HAP-1 (cell line): ENCODE measurements at places on chromosomes 5 and 9.

DNA sequence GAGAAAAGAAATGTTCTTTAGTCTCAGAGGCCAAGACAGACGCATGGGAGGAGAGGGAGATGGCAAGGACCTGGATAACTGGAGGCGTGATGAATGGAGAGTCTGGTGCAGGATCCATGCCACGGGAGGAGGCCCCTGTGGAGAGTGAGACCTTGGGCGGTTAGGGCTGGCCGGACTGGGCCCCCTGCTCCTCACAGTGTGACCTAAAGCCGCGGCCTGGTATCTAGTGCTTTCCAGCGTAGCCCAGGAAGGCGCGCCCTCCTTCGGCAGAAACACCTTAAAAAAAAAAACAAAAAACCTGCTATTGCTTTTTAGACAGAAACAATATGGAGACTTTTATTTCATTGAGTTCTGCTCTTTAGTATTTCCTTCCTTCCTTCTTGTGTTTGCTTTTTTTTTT, 33.1 kb downstream of the SCGB3A1 start:
- no peak for DNase-seq

DNA sequence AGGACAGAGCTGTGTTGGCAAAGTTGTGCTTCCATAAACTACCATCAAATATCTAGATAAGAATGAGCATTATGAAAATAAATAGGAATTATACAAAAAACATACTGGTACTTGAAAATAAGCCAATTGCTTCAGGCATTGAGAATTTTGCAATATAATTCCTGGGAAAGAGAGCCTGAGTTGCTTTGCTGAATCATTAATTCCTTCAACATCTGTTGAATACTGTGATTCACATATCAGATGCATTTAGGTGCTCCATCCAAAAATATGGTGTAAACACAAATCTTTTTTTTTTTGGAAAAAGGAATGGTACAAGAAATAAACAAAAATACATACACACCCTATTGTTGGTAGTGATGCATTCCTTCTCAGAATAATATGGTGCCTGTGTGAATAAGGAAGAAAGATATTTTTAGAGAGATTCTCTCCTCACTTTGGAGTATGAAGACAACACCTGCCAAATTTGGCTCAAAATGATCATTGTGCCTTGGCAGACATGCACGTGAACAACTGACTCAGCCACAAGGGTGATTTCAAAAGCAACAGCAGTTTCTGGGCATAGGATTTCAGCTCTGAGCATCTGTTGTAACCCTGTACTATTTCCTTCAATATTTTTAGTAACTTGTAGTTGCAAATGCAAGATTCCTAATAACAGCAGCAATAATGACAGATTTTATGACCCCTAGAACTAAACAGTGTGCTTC, 96.7 kb downstream of the CAVIN4 start:
- DNase-seq = no peak

- no peak for DNase-seq
Measured at GRCh38 chr9:80843028-80843427, 846.3 kb downstream of the TLE1 start.

DNA sequence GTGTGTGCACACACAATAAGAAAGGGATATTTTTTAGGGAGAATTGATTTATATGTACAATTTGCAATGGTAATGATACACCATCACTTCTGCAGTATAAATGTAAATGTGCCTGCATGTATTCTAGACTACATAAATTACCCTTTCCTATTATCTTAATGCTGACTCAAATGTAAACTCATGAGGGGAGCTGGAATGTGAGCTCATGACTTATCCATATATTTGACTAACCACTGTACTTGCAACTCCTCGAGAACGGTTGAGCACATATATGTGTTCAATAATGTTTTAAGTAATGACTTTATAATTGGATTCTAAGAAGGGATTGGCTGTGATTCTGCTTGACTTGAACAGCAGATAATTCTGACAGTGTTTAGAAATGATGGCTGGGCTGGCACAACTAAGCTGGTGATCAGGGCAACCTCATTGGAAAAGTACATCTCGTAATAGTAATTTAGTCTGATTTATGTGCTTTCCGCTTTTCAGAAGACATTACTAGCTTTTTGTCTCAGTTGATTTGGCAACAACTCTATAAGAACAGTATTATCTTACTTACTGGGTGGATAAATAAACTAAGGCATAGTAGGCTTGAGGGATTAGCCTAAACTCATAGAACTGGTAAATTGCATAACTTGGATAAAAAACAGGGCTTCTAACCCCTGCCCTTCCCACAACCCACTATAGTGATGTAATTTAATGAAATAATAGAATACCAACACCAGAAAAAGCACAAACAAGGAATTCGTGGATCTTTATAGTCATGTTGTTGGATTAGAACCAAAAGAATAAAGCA, 130.2 kb upstream of the SPEF2 start:
- no peak for DNase-seq

DNA sequence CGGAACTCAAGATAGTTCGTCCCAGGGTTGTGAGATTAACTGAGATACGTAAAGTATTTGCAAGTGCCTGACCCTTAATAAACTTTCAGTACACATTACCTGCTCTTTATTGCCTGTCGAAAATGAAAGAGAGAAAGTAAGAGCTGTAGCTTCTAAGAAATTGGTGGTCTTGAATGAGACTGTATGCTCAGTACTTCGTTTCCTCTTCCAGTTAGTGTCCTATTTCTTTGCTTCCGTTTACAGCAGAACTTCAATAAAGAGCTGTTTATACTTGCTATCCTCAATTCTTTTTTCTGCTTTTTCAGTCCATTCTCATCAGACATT, 534 bp downstream of the SRFBP1 start:
- DNase-seq = peak; percentile 7

- no peak for DNase-seq
Measured at GRCh38 chr5:74762599-74762998, 4.3 kb downstream of the GFM2 start.

GRCh38 chr5:129392681-129393080, 67.4 kb upstream of the ADAMTS19 start:
- DNase-seq = no peak

GRCh38 chr5:28355831-28356230, 1317.4 kb upstream of the CDH9 start:
- no peak for DNase-seq

DNA sequence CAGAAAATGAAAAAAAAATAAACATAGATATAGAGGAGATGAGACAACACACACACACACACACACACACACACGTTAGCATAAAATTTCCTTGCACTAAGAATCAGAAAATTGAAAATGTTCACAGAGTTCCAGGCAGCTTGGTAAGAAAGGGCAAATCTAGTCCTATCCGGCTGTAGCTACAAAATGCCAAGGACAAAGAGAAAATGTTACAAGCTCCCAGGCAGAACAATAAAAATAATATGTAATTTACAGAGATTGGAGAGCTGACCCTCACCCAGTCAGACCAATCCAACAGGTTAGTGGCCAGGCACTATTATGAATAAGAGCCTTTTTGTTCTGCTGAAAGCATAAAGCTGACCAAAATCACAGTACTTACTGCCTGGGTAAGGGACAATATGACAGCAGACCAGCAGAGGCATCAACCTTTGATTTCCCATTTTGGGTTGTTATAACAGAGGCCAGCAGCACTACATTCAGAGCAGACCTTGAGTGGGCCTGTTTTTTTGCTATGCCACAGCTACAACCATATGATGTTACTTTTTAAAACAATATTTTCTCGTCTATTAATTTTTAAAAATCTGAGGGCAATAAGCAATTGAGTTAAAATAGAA, 892.6 kb downstream of the TAF11L14 start:
- DNase-seq = no peak

DNA sequence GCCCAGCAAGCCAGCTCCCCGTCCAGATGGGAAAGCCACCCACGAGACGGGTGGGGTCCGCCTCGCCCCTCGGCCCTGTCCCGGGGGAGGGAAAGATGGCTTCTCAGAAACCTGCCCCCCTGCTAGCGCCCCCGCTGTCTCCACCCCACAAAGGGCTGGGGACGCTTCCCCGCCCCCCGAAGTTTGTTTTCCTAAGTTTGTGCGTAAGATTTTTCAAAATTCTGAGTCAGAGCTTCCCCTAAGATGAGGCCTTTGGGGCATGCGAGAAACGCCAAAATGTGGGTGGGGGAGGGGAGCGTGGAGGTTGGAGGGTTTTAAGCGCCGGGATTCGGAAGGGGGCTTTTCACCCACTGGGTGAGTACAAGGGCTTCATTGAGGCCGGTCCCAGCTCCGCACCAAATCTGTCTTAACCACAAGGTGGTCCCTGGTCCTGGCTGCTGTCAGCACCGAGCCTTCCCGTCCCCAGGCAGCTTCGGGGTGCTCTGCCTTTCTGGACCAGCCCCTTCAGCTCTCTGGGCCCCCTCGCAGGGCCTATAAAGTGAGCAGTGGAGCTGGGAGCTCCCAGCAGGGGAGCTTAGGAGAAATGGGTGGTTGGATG, 32.3 kb downstream of the PRRX2 start:
- no peak for DNase-seq

DNA sequence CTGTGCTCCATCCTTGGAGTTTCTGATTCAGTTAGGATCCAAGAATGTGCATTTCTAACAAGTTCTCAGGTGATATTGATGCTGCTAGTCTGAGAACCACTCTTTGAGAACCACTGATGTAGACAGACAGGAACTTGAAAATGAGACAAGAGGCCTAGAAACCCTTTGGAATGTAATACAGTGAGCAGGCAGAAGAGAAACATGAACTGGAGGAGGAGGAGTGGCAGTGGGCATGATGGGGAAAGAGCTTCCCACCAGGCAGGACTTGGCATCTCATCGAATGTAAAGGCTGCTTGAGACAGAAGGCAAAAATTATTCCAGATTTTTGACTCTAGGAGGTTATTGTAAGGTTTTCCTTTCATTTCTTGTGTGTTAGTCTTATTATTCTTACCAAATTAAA, 295.8 kb upstream of the SGCD start:
- no peak for DNase-seq

GRCh38 chr5:67283988-67284487, 87.4 kb upstream of the CD180 start:
- no peak for DNase-seq

DNA sequence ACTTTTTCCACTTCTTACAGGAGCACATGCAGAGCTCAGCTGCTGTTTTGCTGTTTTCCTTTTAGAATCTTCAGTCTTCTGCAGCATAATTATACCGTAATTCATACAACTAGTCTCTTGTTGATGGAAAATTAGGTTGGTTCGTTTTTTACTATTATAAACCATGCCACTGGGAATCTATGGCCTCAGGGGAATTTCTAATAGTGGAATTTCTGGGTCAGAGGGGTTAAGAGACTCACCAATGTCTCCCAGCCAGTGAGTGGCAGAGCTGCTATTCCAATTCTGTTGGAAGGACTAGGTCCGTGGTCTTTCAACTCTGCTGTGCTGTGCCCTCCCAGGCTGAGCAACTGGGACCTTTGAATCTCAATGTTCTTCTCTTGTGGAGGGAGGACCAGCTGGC, 282.5 kb downstream of the ZSWIM6 start:
- DNase-seq = peak; percentile 6

DNA sequence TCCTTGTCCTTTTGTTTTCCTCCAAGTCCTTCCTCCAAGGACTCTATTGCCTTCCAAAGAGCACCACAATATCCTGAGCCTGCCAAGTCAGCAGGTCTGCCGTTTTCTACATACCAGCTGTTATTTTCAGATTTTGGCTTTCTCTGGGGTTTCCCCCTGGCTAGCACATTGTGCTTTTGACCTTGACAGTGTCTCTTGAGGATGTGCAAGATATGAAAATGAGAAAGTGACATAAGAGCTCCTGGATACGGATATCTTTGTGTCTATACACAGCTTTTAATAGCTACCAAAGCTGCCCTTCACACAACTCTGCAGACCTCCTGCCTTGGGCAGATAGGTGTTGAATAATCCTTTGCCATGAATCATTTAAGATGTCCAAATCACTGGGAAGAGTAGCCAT, 67.0 kb downstream of the HAPLN1 start:
- no peak for DNase-seq

GRCh38 chr5:171676286-171676944, 109.2 kb upstream of the SMIM23 start:
- DNase-seq = no peak

- DNase-seq = no peak
Measured at GRCh38 chr5:177128551-177128981, 5.0 kb upstream of the NSD1 start.

- no peak for DNase-seq
Measured at GRCh38 chr5:61306531-61307131, 25.4 kb upstream of the ZSWIM6 start.

DNA sequence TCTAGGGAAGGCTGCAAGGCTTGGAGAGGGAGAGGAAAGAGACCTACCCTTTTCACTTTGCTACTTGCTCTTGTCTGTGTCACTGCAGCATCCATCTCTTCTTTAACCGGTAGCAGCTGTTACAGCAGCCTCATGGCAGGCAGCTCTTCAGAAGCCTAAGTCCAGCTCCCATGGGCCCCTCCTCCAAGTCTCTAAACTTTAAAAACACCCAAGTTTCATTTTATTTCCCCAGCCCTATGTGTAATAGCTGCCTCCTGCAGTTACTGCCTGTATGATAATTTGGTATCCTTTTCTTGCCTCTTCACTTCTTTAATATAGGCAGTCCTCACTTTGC, 313.1 kb upstream of the PIK3R1 start:
- no peak for DNase-seq

- DNase-seq = no peak
Measured at GRCh38 chr5:107389130-107389774, 281.5 kb downstream of the EFNA5 start.

DNA sequence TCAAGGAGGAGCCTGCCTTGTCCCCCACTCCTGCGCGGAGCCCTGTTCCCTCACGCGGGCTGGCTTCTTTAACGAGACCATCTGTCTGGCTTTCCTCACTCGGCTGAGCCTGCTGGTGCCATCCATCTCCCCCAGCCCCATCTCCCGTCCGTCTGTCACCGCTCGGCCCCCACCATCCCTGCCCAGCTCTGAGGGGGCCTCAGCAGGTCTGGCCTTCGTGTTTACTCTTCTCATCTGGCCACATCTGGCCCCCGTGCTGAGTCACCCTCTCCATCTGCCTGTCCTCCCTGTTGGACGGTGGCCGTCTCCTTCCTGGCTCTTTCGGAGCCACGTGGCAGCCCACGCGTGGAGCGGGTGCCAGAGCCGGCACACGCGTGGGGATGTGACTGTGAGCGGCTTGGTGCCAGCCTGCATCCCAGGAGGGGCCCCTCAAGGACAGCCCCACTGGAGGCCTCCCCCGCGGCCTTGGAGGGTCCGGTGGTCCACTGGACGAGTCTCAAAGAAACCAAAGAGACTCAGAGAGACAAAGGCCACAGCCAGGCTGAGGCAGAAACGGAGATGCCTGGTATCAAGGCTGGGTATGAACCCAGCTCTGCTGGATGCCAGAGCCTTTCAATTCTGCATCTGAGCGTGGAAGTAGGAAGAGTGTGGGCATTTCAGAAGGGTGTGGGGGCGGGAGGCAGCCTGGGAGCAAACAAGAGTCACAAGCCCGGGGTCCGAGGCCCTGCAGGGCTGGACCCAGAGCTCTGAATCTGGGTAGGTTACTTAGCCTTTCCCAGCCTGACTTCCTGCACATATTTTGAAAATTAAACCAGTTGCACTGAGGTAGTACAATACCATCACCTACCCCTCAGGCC, 76.7 kb upstream of the UNC5A start:
- DNase-seq = no peak

DNA sequence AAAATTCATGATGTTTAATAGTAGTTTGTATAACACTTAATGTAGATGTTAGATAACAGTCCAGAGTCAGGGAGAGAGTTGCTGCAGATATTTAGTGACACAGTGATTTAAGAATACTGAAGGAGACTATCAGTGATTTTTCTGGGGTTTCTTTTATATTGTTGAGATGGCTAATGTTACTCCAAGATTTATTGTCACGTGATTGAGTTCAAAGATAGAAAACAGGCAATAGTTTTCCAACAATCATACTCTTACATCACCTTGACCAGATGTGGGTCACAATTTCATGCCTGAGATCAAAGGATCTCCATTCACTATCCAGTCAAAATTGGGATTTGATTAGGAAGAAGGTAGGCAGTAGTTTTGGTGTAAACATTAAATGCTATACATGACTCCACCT, 580.0 kb upstream of the ARRDC3 start:
- DNase-seq = no peak
